ENCODE measurements at places on chromosomes 1 and 21.

GRCh38 chr1:205267306-205267902, 39.7 kb downstream of the TMCC2 start:
- no peak for DNase-seq

DNA sequence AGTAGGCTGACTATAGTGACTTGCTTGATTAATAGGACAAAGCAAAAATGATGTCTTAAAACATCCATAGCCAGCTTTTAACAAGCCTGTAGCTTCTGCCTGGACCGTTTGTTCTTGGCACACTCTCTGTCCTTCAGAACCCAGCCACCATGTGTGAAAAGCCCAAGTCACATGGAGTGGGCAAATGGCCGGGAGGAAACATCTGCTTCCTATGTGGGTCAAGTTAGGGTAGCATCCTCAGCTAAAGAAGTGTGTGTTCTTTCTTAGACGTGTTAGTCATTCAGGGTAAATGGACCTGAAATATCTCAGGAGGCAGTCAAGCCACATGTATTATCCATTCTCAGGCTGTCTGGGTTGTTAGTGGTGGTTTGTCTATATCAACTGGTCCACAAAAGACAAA, 23.4 kb downstream of the RD3 start:
- no peak for DNase-seq

GRCh38 chr21:31987696-31988095, 114.9 kb downstream of the HUNK start:
- DNase-seq, result no peak

DNA sequence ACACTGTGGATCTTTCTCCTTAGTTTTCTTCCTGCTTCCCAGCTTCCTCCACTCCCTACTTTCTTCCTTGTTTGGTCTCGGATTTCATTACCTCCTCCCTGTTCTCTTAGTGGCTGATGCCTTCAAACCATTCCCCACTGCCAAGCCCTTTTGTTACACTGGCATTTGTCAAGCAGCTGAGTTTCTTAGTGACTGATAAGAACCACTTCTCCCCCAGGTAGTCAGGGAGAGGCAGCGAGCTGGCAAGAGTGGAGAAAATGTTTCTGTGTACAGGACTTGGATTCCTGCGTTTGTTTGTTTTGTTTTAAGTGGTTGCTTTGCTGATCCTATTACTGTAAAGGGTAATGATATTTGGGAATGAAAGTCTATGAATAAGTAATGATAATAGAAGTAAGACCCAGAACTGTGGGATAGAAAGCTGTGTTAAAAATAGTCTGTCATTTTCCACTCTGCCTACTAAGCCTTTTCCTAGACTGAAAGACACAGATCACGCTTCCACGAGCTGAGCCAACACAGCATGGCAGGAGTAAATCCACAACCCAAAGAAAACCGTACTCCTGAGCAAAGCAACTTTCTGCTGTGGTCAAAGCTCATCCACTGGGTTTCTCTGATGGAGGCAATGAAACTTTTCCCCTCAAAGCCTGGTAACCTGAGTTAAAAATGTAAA, 10.1 kb upstream of the SERTAD4 start:
- no peak for DNase-seq

GRCh38 chr1:27527890-27528817, 38.2 kb upstream of the WASF2 start:
- no peak for DNase-seq

GRCh38 chr1:107669996-107670395, 295.0 kb downstream of the VAV3 start:
- DNase-seq, result no peak

- no peak for DNase-seq
Measured at GRCh38 chr1:177092001-177092400, 72.5 kb downstream of the ASTN1 start.

DNA sequence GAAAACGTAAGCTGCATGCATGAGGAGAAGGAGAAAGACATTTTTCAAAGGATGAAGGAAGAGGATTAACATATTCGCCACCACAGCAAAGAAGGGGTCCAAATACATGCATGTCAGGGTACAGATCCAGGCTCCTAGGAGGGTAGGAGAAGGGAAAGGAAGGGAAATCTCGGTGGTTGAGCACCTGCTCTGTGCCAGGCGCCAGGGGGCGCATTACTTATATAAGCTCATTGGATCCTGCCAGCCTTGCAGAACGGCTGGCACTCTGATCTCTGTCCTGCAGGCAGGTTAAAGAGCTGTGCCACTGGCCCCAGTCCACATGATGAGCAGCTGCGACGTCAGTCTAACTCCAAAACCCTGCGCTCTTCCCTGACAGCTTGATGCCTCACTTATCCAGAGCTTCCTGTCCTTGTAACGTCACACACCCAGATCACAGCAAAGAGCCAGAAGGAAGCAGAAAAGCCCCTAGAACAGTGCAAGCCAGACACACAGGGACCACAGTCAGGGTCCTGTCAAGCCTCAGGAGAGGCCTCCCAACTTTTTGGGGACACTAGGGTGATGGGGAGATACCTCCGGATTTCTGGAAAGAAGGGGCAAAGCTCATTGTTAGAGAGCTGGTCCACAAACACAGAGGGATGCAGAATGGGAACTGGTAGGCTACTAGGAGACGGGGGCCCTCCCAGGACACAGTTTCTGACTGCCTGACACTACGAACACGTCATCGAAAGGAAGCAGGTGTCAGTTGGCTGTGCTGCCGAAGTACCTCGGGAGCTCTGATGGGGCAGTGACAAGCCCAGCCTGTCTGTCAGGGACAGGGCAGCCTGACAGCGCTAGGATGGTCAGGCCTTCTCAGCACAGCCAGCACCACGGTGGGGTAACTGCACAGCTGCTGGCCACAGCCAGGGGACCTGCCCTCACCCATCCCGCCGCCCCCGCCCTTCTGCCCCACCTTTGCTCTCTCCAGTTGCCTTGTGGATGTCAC, 99.1 kb downstream of the BEND5 start:
- no peak for DNase-seq

GRCh38 chr1:148308832-148309458, 156.9 kb upstream of the NBPF11 start:
- peak; percentile 16 for DNase-seq

- DNase-seq, result no peak
Measured at GRCh38 chr1:66460776-66461175, 73.2 kb upstream of the SGIP1 start.

GRCh38 chr1:221139991-221140390, 260.7 kb downstream of the HLX start:
- DNase-seq, result no peak

GRCh38 chr21:41235201-41235600, 67.2 kb downstream of the BACE2 start:
- DNase-seq, result no peak

GRCh38 chr1:36699113-36699911, 216.6 kb upstream of the CSF3R start:
- DNase-seq, result no peak

GRCh38 chr1:174689524-174689923, 241.8 kb downstream of the GPR52 start:
- no peak for DNase-seq

DNA sequence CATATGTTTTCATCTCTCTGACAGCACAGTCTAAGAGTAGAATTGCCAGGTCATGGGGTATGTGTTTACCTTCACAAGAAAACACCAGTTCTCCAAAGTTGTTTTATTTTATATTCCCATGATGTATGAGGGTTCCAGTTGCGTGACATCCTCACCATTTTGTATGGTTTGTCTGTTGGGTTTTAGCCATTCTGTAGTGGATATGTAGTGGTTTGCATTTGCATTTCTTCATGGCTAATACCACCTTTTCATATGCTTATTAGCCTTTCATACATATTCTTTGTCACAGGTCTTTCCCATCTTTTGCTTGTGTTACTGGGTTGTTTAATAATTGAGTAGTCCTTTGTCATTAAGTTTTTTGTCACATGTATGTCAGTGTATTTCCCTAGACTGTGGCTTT, 132.1 kb downstream of the DYRK1A start:
- no peak for DNase-seq

DNA sequence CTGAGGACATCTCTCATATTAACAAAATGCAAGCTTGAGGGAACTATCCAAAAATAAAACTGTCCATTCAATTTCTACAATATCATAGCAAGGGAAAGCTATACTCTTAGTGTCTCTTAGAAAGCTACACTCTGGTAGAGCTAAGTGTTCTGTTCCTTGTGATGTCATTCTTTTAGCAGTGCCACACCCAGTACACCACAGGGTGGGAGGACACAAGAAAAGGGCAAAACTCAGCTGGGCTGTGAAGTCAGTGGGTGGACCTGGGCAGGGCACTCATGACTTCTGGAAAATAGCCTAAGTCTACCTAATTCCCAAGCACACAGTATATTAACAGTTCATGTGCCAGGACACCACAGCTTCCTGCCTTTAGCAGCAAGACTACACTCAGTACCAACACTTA, 42.2 kb upstream of the TNFSF4 start:
- DNase-seq, result peak; percentile 9

DNA sequence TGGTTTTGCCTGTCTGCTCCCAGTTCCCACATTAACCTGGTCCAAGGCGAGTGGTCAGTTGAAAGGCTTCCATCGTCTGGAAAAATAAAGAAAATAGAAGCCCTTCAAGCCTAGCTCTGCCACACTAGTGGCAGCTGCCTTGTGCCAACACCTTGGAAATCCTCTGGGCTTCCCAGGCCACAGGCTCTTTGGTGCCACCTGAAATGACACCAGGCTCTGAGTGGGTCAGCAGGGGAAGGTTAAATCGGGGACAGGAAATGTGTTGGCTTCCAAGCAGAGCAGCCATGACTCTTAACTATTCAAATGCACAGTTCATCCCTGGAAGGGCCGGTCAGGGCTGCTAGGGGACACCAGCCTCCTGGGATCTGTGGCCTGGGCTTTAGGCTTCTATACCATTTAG, 558.7 kb downstream of the MATN1 start:
- no peak for DNase-seq

GRCh38 chr1:180188684-180189175, 34.1 kb downstream of the QSOX1 start:
- no peak for DNase-seq
